ENCODE measurements at places on chromosomes 3 and 15.

DNA sequence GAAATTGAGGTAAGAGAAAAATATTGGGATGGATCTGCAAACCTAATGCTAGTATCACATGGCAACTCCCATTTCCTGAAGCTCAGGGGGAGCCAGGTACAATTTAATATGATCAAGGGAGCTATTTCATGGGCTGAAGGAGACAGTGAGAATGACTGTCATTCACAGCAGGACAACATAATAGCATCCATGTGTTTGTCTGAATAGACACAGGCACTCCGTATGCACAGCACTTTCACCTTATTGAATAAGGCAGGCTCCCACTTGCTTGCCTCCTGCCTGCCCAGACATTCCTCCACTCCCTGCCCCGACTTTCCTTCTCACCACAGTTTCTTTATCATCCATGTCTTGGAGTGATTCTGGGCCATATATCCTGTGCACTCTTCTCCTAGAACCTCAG, 156.6 kb upstream of the SLC24A5 start:
- DNase-seq = no peak

DNA sequence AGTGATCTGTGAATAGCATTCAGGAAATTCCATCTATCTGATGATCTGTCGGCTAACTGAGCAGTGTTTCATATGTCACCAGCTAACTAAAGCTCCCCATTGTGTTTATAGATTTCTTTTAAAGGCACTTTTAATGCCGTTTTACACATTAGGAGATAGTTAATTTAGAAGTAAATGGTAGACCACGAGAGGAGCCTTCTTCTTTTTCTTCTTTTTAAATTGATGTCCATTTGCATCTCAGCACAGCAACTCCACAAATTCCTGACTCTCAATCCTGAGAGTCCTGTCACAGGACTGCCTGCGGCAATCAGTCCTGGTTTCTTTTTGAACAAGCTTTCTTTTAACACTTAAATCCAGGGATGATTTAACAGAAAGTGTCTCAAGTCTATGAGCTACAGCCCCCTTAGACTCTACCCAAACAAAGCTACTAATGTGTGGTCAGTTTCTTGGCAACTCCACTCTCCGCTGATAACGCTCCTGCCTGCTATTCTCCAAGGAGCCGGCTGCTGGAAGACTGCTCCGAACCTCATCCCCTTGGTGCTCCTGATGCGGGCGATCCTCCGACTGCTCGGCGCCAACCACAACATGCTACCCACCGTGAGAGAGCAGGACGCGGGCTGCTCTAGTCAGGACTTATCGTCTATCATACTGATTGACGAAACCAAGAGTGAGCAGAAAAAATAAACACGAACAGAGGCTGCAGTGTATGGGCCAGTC, 421.4 kb downstream of the MECOM start:
- no peak for DNase-seq

DNA sequence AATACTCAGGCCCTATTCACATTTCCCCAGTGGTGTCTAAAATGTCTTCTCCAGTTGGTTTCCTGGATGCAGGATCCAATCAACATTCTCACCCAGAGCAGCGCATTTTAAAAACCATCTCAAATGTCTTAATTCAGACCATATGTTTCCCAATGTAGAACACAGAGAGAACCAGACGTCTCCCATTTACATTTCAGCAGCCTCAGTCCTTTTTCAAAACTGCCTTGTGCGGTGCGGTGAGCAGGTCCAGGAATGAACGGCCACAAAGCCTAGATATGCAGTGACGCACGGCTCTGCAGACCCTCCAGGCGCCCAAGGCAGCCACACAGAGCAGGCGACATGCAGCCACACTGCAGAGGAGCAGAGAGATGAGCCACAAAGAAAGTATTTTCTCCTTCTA, 66.1 kb upstream of the MEX3B start:
- no peak for DNase-seq

DNA sequence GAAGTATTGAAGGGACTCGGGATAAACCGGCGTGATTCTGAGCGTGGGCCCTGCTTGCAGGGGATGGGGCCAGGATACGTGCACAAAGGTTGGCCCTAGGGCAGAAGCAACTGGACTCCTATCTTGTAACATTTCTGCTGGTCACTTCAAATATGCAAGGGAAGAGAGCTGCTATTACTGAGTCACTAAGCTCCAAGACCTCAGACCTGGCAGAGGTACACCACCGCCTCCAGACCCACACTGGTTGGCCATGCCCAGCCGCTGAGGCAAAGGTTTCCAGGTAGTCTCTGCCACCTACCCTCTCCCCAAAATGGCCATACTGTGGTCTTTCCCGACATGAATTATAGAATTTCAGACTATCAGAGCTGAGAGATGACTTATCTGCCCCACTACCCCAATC, 13.4 kb upstream of the STRA6 start:
- DNase-seq = no peak

DNA sequence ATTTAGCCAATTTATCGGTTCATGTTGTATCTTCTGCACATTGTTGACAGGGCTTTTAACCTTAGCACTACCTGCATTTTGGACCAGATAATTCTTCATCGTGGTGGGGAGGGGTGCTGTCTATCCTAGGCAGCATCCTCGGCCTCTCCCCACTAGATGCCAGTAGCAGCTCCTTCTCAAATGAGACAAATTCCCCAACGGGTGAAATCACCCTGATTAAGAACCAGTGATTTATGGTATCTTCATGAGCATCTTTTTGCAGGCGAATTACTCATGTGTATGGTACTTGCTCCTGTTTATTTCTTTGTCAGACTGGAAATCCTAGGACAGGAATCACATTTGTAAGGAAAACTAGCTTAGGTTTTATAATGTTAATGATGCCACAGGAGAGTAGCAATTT, 68.0 kb downstream of the C3orf70 start:
- no peak for DNase-seq

GRCh38 chr3:60282866-60283265, 968.4 kb downstream of the FHIT start:
- no peak for DNase-seq

- DNase-seq = no peak
Measured at GRCh38 chr3:72559385-72559784, 288.9 kb downstream of the SHQ1 start.

DNA sequence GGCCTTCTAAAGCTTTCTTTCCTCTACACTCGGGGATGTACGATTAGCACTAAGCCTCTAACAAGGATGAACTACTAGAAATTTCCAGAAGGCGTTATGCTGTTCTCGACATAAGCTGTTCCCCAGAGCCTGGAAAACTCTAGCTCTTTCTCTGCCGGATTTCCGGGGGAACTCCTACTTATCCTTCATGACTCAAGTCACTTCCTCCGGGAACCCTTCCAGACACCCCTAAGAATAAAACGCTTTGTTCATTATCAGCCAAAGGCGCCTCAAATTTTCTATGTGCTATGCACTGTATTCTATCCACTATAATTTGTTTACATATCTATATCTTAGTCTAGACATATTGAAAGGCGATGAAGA, 455 bp upstream of the SNAP23 start:
- no peak for DNase-seq

GRCh38 chr15:75455982-75456531, 4.6 kb upstream of the SIN3A start:
- DNase-seq = peak; percentile 3

- no peak for DNase-seq
Measured at GRCh38 chr3:15040844-15041243, 24.3 kb downstream of the MRPS25 start.
